ENCODE measurements at places on chromosomes 11 and 22.

DNA sequence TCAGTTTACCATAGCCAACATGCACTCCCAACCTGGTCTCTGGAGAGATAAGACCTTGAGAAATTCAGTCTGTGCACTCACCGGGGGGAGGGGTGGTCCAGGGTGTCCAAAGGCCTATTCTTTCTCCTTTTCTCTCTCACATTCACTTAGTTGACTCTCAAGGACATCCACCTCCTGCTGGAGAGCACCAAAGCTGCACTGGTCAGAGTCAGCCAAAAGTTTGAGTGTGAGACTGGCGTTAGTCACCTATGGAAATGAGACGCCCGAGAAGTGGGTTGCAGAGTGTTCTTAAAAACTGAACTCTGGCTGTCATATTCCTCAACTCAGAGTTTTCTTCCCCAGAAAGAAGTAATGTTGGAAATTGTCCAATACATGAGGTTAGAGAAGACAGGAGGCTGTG lies 5.0 kb upstream of the UBQLNL start:
- no peak for DNase-seq

- no peak for DNase-seq
Observed at GRCh38 chr22:27952091-27952490, 33.0 kb upstream of the PITPNB start.

DNA sequence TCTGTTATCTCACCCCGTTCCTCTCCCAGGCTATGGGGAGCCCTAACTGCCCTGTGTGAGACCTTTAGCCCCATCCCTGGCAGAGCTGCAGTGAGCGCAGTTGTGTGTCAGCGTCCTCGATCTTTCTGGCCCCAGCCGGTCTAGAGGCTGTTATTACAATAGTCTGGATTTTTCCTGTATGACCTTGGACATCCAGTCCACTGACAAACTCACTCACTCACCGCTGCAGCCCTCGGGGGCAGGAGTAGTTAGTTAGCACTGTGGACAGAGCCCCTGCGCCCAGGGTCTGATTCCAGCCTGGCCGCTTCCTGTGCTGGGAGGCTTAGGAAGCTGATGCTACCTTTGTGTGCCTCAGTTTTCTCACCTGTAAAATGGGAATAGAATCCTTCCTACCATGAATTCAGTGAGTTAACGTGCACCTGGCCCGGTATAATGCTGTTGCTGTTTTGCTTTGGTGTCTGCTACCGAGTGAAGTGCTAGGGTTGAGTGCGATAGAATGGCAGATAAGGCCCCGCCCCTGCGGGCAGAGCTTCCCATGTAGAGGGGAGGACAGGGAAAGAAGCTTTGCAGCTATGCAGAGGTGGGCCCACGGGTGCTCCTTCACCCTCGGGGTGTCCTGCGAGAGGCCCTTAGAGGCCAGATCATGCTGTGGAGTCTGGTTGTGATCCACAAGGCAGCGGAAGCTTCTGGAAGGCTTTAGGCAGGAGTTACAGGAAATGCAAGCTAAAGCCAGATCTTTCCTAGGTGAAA lies 3.0 kb downstream of the LRP5 start:
- DNase-seq = no peak

DNA sequence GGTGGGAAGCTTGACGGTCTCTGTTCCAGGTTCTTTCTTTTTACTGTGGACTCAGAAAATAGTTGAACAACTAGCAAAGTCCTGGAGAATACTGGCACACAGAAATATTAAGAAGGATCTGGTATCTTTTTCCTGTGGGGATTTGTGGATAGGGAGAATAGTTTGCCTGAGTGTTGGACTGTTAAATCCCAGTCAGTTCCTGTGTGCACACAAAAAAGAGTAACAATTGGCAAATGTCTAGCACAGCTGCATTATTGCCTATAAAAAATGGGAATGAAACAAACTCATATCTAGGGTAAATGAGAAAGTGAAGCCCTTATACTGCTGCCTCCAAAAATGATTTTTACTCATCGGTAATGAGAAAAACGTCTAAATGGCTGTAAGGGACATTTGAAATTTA lies 828.2 kb downstream of the JRKL start:
- DNase-seq = no peak

DNA sequence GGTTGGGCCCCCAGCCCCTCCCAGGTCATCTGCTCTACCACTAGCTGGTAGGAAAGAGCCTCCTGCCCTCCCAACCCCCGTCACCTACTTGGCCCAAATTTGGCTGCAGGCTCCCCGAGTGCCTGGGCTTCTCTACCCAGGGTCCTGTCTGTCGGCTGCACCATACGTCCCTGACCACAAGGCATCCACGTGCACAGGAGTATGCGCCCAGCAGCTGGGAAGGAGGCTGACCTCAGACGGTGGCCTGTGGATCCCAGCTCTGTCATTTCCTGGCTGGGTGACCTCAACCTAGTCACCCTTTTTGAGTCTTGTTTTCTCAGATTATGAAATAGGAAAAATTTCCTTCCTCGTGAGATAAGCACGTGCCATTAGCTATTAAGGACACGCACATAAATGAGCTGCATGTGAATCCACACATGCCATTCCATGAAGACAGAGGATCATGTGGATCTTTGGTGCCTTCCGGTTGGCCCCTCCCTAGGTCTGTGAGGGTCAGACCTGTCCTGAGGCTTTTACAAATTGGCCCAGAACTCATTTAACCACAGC lies 13.7 kb downstream of the CYB561A3 start:
- no peak for DNase-seq

- no peak for DNase-seq
Observed at GRCh38 chr11:72024069-72024754, 25.5 kb downstream of the IL18BP start.

GRCh38 chr11:118243993-118244762 lies 8.0 kb downstream of the MPZL3 start:
- DNase-seq = no peak

DNA sequence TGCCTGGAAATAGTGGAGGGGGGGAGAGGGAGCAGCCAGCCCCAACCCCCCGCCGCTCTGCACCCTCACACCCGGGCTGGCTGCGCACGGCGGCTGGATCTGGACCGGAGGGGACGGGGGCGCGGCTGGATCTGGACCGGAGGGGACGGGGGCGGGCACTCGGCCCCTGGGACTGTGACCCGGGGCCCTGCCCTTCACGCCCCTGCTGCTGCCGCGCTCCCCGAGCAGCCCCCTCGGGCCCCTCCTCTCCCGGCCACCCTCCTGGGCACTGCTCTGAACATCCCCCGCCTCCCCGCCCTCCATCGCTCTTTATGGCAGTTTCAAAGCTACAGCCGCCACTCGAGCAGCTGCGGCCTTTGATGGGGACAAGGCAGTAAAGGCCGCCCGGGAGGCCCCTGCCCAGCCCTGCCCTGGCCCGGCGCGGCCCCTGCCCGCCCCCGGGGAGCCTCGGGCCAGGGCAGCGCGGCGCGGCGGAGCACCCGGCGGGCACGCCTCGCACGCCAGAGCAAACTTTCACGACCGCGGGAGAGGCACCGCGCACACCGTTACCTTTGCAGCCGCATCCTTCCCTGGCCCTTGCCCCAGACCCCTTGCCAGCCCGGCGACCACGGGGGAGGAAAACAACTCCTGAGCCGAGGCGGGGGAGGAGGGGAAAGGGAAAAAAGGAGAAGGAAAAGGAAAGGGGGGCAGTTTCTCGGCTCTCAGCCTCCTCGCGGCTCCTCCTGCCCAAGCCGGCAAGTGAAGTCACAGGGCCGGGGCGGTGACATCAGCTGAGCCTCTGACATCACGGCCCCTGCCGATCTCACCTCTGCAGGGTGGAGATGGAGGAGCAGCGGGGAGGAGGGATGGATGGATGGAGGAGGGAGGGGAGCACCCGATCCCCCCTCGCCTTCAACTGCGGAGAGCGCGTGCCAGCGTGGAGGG lies 13.1 kb upstream of the TCF20 start:
- DNase-seq = no peak

DNA sequence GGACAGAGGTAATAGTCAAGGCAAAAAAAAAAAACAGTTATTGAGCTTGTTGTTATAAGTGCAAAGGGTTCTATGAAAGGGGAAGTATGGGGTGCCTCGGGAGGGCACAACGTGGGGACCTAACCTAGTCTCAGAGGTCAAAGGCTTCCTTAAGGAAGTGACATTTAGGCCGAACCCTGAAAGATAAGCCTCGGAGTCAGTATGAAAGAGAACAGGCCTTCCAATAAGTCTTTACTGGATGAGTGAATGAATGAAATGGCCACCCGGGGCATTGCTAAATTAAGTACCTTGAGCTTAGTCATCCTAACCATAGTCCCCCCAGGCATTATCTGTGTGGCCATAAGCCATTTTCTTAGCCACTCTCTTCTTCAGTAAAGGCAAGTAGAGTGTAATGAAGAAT lies 19.7 kb downstream of the FLI1 start:
- DNase-seq = no peak

DNA sequence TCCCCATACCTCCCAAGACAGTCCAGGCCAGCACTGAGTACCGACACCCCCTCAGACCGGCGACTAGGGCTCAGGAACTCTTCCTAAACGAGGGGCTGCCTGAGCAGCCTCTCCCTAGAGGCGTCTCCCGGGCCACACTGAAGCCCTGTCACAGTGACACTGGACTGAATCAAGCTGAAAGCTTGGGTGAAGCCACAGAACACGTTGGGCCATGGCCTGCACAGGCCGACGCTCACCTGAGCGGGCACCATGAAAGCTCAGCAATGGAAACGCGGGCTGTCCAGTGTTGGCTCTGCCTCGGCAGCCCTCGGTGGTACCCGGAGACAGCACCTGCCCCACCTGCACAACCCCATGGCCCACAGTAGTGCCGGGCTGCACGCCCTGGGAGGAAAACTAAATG lies 42.7 kb upstream of the MOB2 start:
- no peak for DNase-seq

Measured in nucleus accumbens (tissue), 56 donors.